ENCODE measurements at places on chromosomes 6 and 20.

DNA sequence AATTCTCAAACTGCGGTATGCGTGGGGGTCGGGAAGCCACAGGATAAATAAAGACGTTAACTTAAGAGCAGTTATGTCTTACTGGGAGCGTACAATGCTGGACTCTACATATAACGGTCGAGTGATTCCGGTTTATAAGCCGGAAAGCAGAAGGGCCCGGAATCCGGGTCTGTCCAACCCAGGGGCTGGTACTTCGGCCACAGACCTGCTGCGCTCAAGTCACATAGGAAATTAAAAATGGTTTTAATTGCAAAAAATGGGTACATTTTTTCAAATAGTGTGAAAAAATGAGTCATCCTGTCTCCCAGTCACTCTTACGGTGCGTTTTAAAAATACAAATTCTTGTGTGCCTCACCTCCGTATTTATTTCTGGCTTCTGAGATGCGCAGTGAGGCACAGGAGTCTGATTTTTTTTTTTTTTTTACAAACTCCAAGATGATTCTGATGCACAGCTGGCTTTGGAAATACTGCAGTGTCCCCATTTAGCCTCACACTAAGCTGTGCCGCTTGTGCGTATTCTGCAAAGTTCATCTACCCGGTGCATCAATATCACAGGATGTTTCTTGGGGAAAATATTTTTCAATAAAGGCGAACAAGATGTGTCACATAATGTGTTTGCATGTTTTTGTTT, 1.0 kb downstream of the PCIF1 start:
- DNase-seq = no peak

DNA sequence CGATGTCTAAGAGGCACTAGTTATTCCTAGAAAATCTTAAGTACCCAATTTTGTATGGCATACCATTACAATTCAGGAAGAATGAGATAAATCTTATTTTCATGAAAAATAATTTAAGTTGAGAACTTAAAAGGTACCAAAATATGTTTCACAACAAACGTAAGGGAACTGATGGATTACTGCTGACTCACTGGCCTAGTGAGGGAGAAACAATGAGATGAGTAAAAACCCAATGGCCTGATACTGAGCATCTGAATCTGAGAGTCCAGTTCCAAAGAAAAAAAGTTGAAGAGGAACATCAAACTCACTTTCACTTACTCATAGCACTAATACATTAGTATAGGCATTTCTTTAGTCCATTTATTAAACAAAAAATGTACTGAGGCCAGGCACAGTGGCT, 56.0 kb downstream of the MDN1 start:
- DNase-seq = no peak

DNA sequence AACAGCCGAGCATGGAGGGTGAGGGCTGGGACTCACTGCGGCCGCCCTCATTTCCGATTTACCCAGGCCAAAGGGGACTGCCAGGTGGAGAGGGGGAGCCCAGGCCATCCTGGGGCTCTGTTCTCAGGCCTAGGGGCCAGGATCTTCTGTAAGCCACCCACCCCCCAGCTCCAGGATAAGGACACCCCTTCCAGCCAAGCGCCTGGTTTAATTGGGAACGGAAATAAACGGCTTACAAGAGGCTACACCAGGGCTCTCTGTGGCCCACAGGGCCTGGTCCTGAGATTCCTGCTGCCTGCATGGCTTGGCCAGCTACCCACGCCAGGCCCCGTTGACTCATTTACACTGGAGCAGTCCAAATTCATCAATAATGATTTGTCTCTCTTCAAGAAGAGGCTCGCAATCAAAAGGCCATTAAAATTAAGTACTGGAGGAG, 68.1 kb upstream of the TOP1 start:
- DNase-seq = no peak

DNA sequence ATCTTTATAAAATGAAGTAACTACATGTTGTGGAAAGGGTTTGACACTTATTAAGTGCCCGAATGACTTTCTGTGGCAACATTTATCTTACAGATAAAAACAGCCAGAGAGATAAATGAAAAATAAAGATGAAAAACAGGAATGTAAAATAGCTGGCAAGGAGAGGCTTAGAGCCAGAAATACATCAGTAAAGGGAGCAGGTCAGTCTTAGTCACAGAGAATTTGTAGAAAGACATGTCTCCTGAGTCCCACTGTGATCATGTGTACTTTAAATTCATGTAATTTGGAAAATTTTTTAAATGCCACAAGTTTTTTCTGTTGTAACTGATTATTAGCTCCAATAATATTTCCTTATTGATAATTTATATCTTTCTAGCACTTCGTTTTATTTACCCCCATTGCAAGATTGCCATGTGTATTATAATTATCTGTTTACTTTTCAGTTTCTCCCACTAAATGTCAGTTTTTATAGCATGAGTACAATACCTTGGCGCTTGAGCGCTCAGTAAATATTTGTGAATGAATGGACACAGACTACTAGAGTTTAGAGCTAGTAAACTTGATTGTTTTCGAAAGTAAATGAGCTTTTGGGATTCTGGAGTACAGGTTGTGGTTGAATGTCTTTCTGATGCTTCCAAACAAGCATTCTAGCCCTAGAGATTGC, 15.2 kb downstream of the TAB2 start:
- DNase-seq = no peak
